Stimulated activated CD4-positive, alpha-beta T cell treated with anti-CD3 and anti-CD28 coated beads, Interleukin-4, amount 100 ng/mL, for 24 hours (primary cell): ENCODE measurements at places on chromosomes 11 and 22.
A peak's percentile ranks its signal among the peaks of the same experiment; 100 is the strongest.

DNA sequence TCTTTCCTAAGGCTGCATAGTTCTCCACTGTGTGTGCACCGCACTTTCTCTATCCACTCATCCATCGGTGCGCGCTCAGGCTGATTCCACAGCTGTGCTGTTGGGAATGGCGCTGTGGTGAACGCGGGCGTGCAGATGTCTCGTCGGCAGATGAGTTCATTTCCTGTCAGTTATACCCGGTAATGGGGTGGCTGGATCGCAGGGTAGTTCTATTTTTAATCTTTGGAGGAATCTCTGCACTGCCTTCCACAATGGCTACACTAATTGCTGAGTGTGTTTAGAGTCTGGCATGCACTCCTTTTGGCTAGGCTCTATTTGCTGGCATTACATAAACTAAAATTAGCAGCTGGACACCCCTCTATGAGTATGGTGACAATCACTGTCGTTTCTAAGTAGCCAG is 27.9 kb upstream of the KRTAP5-7 start:
- DNase-seq = no peak

DNA sequence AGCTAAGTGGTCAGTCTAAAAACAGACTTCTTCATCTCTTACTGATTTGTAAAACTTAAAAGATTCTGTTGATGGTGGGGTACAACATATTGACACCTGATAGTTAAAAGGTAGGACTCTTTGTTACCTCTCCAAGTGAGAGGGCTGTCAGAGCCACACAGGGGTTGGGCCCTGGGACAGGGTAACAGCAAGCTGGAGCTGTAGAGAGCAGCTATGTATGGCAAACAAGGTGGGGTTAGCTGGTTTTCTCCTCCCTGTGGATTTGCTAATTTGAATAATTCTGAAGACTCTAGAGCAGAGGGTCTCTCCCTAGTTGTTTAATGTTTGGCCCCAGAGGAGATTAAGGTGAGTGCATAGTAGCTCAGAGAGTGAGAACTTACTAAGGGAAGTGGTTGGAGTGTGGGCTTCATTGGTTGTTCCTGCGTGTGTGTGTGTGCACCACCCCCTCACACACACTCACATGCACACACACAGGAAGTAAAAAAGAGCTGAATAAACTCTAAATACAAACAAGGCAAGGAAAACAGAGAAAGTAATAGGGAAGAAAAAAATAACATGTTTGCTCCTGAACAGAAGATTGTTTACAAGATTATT is 9.2 kb upstream of the GAS2 start:
- no peak for DNase-seq

DNA sequence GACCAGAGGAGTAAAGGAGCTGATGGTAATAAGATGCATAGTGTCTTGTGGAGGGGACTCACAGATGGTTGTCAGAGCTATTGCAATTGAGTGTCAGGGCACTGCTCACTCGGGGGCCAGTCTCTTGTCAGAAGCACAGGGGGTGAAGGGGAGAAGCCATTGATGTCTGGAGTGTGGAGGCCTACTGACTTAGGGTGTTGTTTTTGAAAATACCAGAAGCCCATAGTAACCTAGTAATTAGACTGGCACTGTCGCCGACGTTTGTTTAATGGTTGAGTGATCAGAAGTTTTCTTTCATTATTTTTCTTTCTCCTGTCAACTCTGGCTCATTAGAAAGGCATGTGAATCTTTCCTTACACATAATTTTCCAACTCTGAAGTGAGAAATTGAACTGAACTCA is 151.6 kb upstream of the TENM4 start:
- DNase-seq = no peak

- no peak for DNase-seq
These were observed 22.9 kb downstream of the TUB start for GRCh38 chr11:8103909-8104308.

DNA sequence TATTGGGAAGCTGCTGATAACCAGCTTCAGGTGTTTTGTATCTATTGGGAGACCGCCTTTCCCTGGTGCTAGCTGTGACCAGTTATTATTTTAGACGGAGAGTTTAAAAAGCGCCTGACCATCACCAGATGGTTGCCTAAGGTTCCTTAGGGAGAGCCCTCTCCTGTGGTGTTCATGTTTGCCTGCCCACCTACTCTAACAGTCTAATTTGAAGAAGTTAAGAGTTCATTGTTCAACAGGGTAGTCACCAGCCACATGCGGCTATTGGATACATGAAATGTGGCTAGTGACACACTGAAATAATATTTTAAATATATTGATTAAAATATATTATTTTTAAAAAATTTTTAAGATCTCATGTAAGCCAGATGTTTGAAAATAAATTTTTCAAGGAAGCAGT is 71.3 kb upstream of the SLN start:
- DNase-seq = no peak

GRCh38 chr22:49554741-49555140 is 272.9 kb downstream of the BRD1 start:
- no peak for DNase-seq

DNA sequence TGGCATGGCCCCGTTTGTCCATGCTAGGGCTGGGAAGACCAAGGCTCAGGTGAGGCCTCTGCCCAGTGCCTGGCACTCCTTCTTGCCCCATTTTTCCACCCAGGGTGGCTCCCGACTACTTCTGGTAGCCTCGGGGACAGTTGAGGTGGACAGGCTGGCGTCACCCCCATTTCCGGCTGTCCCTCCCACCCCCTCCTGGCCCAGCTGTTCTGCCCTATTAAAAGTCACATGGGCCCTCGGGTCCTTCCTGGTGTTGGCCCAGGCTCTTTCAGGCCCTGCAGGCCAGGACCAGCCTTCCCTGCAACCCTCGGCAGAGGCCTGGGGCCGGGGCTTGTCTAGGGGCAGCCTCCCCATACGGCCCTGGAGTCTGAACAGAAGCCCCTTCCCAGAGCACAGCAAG is 9.5 kb downstream of the CD81 start:
- no peak for DNase-seq

- no peak for DNase-seq
These were observed 287.9 kb upstream of the MTNR1B start for GRCh38 chr11:92681586-92681985.

- no peak for DNase-seq
These were observed 11.5 kb downstream of the NNMT start for GRCh38 chr11:114307524-114308203.

DNA sequence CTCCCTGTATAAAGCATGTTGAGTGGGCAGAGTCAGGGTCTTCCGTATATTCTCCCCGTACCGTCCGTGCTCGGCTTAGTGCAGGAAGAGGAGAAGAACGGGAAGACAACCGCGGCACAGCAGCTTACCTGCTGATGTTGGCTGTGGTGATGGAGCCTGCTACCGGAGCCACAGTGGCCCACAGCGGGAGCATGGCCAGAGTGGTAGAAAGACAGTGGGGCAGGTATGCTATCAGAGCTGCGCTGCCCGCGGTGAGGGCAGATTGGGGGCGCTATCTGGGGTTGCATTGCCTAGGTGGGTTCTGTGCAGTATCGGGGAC is 120.7 kb upstream of the VPREB1 start:
- DNase-seq = no peak

DNA sequence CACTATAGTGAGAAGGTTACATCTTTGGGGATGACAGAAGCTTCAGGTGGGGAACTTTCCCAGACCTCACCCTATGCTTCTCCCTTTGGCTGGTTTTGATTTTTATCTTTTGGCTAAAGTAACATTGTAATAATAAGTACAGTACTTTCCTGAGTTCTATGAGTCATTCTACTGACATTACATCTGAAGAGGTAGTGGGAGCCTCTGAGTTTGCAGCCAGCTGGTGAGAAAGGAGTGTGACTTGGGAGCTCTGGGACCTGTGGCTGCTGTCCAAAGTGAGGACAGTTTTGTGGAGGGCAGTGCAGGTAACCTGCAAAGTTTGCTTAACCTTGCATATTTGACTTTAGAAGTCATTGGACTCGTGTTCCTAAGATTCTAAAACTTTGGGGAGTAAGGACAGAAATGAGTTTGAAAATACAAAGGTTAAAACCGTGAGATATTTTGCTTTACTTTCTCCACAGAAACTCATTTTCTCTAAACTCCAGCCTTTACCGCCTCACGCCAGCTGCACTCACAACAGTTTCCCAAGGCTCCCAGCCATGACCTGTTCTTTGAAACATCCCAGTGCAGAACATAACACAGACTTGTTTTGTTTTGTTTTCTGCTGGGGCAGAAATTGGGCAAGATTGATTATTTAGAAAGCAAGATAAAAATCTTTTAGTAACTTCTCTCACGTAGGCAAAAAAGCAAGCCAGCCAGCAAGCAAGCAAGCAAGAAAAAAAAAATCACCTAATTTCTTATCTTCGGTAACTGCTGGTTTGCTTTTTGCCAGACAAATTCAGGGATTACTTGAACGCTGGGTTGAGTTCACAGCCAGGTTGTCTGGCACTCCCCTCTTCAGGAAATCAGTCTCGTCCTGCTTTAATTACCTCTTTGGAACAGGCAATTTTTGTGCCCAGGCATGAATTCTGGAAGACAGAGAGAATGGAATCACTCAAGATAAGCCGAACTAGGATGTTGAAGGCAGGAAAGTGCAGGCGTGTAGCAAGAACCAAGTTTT is 478.3 kb upstream of the ISX start:
- no peak for DNase-seq

DNA sequence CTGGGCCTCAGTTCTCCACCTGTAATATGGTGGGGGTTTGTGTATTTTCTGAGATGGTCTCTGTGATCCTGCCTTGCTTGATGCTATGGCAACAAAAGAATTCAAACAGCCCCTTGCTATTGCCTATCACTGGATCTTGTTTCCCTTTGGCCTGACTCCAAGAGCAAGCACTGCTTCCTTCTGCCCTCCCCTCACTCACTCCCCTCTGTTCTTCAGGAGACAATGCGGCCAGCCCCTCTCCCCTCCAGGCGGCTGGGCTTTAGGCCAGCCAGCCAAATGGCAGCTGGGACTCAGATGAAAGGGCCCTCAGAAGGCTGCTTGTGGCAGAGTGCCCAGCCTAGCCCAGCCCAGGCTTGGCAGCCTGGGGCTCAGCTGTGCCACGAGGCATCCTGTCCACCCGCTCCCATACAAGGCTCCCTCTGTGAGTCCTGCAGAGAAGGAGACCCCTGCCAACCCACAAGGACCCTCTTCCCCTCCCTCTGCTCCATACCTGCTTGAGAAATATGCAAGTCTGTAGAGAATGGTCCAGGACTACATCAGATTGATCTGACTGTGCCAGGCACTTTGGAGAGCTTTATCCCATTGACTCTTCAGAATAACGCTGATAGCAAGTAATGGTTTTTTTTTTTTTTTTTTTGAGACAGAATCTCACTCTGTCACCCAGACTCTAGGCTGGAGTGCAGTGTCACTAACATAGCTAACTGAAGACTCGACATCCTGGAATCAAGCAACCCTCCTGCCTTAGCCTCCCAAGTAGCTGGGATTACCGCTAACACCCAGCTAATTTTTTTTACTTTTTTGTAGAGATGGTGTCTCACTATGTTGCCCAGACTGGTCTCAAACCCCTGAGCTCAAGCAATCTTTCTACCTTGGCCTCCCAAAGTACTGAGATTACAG is 7.6 kb upstream of the KCTD14 start:
- no peak for DNase-seq

GRCh38 chr11:123065621-123066020 is 3.7 kb upstream of the HSPA8 start:
- DNase-seq = no peak

- DNase-seq = no peak
These were observed 1.4 kb upstream of the SRSF8 start for GRCh38 chr11:95065336-95065735.

- no peak for DNase-seq
These were observed 106.7 kb upstream of the VPREB1 start for GRCh38 chr22:22137891-22138290.

DNA sequence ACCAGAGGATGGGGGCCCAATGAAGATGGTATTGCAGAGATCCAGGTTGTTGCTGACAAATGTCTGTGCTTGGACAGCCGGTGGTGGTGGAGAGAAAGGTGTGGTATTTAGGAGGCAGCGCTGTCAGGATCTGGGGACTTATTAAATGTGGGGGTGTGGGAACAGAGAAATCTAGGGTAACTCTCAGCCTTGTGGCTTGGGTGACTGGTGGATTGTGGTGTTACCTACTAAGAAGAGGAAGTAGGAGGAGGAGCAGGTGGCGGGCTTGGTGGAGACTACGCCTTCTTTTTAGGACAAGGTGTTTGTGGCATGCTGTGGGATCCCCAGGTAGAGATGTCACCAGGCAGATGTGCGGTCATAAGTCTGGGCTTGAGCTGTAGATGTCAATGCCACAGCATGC is 144.0 kb downstream of the GRIK4 start:
- DNase-seq = no peak

DNA sequence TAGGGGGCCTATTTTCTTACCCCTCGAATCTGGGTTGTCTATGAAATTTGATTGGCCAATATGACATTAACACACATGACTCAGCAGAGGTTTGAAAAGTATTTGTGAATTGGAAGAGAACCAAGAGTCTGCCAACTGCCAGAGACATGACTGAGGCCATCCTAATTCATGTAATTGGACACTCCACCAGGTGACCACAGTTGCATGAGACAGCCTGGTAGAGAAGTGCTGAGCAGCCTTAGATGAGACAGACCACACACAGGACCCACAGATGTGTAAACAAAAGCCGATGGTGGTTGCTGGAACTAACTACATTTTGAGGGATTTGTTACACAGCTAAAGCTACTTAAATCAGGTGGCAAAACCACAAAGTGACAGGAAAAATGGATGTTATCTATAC is 855 bp upstream of the MS4A5 start:
- no peak for DNase-seq

- peak; percentile 22 for DNase-seq
These were observed 897 bp downstream of the MAP6 start for GRCh38 chr11:75667831-75668450.

DNA sequence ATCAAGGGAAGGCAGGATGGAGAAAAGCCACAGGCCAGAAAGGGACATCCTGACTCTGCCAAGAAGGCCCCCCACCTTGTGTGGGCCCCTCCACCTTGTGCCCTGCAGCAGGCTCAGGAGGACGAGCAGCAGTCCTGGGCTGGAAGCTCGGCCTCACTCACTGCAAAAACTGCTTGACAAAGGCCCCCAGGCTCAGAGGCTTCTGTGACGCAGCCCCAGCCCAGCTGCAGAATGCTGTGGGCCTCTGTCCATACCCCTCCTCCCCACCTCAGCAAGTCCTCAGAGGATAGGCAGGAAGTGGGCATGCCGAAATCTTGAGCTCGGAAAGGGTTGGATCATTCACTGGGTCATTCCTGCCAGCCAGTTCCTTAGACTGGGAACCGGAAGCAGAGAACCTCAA is 61.9 kb downstream of the NRXN2 start:
- DNase-seq = no peak

GRCh38 chr22:44444341-44445306 is 53.4 kb downstream of the RTL6 start:
- DNase-seq = no peak

DNA sequence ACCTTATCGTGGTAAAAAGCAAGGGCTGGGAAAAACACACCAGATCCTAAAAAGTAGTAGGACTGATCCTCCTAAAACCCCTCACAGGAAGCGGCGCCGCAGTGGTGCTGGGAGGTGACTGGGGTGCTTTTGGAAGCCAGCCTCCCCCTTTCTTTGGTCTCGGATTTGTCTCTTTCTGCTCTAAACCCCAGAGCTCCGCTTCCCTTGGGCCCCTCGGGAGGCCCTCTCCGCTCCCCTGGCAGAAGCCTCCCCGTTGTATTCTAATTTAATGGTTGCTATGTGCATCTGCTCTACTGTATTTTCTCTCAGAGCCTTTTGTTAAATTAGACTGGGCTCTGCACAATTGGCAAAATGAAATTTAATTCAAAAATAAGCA is 587.7 kb downstream of the OPCML start:
- DNase-seq = no peak

GRCh38 chr11:74009675-74010305 is 905 bp upstream of the UCP3 start:
- DNase-seq = no peak
